Aorta (tissue), 5 donors: ENCODE measurements at places on chromosomes 3 and 15. TPM values are rescaled to one million over a fixed set of nuclear protein-coding genes. Genes with fewer than 3 reads are reported as not detected.

LOXL1 gene
- 108 TPM for total RNA-seq

DNA sequence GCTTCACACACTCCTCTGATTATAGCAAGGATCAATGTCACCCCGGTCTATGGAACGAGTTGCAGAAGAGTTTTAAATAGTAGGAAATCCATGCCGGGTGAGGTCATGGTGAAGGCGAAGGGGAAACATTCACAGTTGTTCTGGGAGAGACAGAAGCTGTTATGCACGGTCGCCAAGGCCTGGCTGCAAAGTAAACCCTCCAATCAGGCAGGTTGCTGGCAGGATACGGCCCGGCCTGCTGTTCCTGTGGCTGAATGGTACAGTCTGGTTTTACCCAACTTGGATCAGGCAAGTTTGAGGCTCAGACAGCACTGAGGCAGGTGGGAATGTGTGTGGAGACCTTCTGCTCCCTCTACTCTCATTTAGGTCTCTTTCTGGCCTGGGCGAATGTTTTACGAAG is 45.3 kb upstream of the ATP2B2 start:
- DNase-seq, result peak; percentile 70
- H3K27me3 ChIP-seq, result peaks cover 2% of the 10 kb centered on the region
- H3K4me3 ChIP-seq, result no peak overlapping the region
- H3K36me3 ChIP-seq, result no peaks in the 10 kb centered on the region

DNA sequence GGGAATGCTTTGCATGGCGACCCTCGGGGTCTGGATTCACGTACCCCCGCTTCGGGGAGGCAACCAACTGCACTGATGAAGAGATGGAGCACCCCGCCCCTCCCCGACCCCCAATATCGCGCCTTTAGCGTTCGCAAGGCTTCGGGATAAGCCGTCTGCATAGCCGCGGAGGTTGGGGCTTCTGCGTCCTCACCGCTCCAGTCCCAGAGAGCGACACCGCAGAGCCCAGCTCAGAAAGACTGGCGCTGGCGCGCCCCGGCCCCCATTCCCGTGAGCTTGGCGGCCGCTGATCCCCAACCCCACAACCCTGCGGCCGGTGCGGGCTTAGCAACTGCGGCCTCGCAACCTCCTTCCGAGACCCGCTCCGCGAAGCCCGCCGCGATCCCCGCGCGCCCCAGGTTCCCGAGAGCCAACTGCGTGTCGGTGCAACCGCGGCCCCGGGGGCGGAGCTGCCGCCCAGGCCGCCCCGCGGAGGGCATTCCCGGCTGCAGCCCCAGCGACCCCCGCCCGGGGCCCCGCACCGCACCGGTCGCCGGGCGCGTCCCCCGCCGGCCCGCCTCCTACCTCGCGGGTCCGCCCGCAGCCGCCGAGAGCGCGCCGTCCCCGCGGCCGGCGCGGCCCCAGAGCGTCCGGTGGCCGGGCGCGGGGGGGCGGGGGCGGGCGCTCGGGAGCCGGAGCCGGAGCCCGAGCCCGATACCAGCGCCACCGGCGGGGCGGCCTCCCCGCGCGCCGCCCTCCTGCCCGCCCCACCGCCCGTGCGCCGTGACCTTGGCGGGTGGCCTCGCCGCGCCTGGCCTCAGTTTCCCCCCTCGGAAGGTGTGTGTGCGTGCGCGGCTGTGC is 79.5 kb downstream of the IQSEC1 start:
- no peaks in the 10 kb centered on the region for H3K36me3 ChIP-seq
- no peaks in the 10 kb centered on the region for H3K4me1 ChIP-seq
- H3K27ac ChIP-seq, result no peak overlapping the region
- DNase-seq, result peak; percentile 82
- no peaks in the 10 kb centered on the region for H3K27me3 ChIP-seq

DNA sequence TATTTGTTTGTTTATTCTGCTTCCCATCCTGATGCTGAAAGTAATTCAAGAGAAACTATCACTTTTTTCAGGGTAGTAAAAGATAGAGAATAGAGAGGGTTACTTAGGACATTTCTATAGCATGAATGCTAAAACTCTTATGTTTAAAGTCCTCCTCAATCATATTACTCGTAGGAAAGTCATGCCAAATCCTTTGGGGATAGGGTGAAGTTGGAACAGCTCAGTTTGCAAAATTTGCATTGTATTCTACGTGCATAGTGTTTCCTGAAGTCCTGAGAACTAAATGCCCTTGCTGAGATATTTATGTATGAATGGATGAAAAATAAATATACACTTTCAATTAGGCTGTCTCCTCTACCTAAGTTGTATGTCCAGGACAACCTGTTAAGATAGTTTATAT is 14.6 kb downstream of the PLSCR5 start:
- no peaks in the 10 kb centered on the region for H3K27me3 ChIP-seq
- no peaks in the 10 kb centered on the region for H3K36me3 ChIP-seq
- no peaks in the 10 kb centered on the region for H3K4me1 ChIP-seq
- no peak overlapping the region for H3K27ac ChIP-seq

DNA sequence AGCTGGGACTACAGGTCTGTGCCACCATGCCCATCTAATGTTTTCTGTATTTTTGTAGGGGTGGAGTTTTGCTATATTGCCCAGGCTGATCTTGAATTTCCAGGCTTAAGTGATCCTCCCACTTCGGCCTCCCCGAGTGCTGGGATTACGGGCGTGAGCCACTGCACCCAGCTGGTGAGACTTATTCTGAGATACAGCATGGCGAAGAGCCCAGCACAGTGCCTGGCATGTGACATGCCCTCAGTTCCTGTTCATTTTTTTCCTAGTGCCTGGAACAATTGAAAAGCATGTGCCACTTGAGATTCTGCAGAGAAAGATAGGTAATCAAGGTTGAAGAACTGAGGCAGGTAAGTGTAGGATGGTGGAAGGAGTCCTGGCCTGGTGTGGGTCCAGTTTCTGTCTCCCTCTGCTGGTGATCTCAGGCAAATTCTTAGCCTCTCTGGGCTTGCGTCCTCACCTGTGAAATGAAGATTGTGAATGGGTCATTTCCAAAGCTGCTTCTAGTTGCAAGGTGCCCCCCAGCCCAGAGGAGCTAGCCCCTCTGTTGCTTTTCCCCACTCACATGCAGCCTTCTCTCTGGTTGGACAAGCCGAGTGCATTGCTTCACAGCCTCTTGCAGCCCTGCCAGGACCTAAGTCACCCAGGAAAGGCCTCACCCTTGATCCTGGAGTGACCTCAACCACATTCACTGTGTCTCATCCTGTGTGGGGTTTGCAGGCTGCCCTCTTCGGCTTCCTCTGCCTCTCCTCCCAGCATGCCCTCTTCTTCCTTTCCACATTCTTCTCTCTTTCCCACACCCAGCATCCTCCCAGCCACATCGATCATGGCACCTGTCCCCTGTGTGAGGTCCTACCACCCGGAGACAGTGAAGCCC is 4.3 kb upstream of the RHCG start:
- no peak overlapping the region for H3K4me3 ChIP-seq
- H3K27ac ChIP-seq, result no peak overlapping the region
- no peak for DNase-seq
- H3K36me3 ChIP-seq, result no peaks in the 10 kb centered on the region

GRCh38 chr3:171755015-171755589 is 55.2 kb downstream of the PLD1 start:
- no peak overlapping the region for H3K27ac ChIP-seq
- H3K4me1 ChIP-seq, result peaks cover 4% of the 10 kb centered on the region
- no peaks in the 10 kb centered on the region for H3K36me3 ChIP-seq
- DNase-seq, result no peak
- H3K4me3 ChIP-seq, result no peak overlapping the region
- no peaks in the 10 kb centered on the region for H3K27me3 ChIP-seq

DNA sequence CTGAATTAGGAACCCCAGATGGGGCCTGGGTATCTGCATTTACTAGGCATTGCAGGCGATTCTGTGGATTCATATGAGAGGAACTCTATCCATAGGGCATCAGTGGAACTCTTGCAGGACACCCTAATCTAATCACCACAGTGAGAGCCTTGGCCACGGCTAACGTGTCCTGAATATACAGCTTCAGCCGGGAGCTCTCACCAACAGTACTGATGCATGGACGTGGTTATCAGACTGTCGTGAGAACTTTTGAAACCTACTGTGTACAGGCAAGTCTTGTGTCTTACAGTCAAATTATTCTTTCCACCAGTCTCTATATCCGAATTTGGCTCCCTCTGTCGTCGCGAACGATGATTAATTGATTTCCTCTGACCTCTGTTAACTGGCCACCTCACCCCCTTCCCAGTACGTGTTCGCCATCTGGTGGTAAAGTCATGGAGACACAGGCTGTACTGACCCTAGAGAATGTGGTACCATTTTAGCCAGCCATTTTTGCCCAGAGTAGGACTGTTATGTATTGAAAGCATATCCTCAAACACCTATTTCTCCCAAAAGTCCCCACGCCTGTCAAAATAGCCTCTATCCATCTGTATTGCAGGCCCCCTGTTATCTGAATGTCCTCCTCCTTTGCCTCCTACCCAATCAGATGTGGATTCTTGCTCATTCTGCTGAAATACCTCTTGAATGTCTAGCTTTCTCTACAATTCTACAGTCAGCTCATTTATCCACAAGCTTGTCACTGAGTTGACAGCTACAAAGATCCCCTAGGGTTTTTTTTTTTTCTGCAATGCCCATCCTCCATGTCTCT is 39.7 kb downstream of the GLDN start:
- H3K27me3 ChIP-seq, result no peaks in the 10 kb centered on the region
- no peak overlapping the region for H3K27ac ChIP-seq
- no peaks in the 10 kb centered on the region for H3K36me3 ChIP-seq
- no peak overlapping the region for H3K4me3 ChIP-seq
- no peak for DNase-seq

GREM1 gene
- 30.1 TPM for total RNA-seq

DNA sequence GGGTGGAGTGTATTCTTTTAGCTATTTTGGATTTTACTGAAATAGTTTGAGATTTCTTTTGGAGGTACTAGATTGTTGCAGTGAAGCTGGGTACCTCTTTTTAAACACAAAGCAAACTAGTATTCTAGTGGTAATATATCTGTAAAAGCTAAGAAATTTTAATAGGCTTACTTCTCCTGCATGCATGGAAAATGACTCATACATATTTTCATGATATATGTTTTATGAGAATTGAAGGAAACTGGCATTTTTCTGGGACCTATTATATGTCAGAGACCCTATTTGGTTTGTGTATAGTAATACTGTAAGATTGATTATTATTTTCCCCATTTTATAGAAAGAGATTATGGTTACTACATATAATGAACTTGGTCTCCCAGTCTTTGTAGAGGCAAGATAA is 851.0 kb downstream of the DIPK2A start:
- H3K4me3 ChIP-seq, result no peak overlapping the region
- H3K36me3 ChIP-seq, result no peaks in the 10 kb centered on the region
- H3K27ac ChIP-seq, result no peak overlapping the region
- no peaks in the 10 kb centered on the region for H3K27me3 ChIP-seq

- DNase-seq, result no peak
- no peaks in the 10 kb centered on the region for H3K27me3 ChIP-seq
- H3K4me1 ChIP-seq, result no peaks in the 10 kb centered on the region
- no peak overlapping the region for H3K4me3 ChIP-seq
Measured at GRCh38 chr15:30650012-30650929, 24.3 kb downstream of the ARHGAP11B start.

GRCh38 chr3:47542471-47543173 is 29.1 kb upstream of the ELP6 start:
- H3K27me3 ChIP-seq, result no peaks in the 10 kb centered on the region
- H3K36me3 ChIP-seq, result no peaks in the 10 kb centered on the region
- peak overlapping the region; percentile 69 for H3K27ac ChIP-seq
- DNase-seq, result peak; percentile 93

DNA sequence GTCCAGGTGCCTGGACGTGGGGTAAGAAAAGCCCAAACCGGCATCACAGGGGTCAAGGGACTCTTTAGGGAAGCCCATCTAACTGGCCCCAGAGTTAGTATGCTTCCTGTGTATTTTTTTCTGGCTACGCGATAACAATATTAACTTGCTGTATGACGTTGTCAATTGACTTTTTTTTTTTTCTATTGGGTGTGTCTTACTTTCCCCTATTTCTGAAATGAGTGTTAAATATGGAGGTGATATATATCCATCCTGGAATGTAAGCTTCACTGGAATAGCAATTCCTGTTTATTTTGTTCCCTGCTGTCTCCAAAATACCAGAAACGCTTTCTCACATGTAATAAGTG is 598 bp upstream of the GMNC start:
- peak overlapping the region; percentile 8 for H3K4me3 ChIP-seq
- no peak overlapping the region for H3K27ac ChIP-seq
- H3K36me3 ChIP-seq, result no peaks in the 10 kb centered on the region
- H3K27me3 ChIP-seq, result no peaks in the 10 kb centered on the region
- no peak for DNase-seq
- no peaks in the 10 kb centered on the region for H3K4me1 ChIP-seq

GOLGA8J gene
- total RNA-seq, result 1.5 TPM

DNA sequence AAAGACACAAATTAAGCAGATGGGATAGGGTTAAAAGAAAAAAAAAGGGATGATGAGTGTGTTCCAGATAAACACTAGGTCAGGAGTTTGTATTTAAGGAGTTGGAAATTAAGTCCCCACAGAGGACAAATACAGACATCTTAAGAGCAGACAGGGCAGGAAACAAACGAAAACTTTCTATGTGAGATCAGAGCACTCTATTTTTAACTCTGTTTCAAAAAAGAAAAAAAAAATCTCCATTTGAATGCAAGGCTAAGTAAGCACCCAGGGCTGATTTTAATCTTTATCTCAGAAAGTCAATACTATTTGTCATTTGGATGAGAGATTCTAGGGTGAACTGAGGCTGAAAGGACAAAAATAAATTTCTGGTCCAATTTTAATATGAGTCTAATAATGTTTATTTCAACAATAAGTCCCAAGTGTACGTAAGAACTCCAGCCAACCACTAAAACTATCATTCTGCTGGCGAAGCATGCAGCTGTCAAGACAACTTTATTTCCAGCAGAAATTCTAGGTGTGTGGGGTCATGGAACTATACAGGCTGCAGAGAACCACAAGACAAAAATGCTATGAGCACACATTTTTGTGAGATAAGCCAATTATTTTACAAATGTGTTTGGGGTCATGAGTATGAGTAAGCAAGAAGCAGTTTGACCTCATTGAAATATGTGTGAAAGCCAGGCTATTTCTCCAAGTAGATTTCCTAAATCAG is 186.1 kb downstream of the FMN1 start:
- H3K4me3 ChIP-seq, result no peak overlapping the region
- no peaks in the 10 kb centered on the region for H3K36me3 ChIP-seq
- DNase-seq, result no peak
- no peak overlapping the region for H3K27ac ChIP-seq
- H3K4me1 ChIP-seq, result peaks cover 1% of the 10 kb centered on the region
- no peaks in the 10 kb centered on the region for H3K27me3 ChIP-seq

BSN gene
- 0.75 TPM for total RNA-seq

GOLGA8K gene
- total RNA-seq, result 10.0 TPM
